ENCODE measurements at places on chromosomes 1 and 21.

- DNase-seq, result peak; percentile 37
Observed at GRCh38 chr21:35528116-35529042, 479.3 kb upstream of the RUNX1 start.

DNA sequence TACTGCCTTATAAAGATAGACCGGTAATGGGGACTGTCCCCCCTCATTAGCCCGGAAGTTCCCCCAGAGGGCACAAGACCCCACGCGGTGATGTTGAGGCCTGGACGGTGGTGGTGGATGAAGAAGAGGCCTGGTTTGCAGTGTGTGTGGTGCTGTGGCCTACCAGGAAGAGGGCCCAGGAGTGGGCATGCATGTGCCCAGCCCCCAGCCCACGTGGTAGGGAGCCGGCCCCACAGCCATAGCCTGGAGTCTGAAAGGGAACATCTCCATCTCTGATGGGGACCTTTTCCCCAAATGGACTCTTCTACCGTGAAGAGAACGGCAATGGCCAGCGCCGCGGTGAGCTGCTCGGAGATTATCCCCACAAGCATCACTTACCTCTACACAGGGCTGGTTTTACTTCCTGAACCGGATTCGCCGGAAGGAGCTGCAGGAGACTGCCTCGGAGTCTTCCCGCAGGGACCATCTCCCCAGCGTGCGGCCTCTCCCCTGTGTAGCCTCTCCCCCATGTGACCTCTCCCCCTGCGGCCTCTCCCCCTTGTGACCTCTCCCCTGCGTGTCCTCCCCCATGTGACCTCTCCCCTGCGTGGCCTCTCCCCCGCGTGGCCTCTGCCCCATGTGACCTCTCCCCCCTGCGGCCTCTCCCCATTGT lies 20.6 kb downstream of the RRP1 start:
- DNase-seq, result no peak

DNA sequence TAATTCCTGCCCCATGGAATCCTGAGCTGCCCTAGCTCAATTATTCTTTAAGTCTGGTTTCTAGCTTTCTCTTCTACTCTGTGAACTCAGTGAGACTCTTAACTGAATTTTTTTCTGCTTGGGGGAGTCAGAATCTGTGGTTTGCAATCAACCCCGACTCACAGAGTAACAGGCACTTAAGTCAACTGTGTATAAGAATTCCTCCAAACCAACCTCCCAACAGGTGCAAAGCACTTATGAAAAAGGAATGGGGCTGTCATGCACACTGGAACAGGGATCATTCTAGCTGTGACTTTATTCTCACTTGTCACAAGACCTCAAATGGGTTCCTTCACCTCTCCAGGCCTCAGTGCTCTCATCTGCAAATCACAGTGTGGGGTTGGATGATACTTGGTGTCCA lies 60.3 kb upstream of the SYT6 start:
- no peak for DNase-seq

GRCh38 chr1:171799166-171799565 lies 17.7 kb downstream of the METTL13 start:
- no peak for DNase-seq

GRCh38 chr1:234437423-234438171 lies 41.4 kb downstream of the TARBP1 start:
- DNase-seq, result no peak

- no peak for DNase-seq
Observed at GRCh38 chr1:55363268-55363667, 148.1 kb upstream of the USP24 start.
